Activated CD8-positive, alpha-beta memory T cell treated with anti-CD3 and anti-CD28 coated beads for 1 hour (primary cell): ENCODE measurements at places on chromosomes 3 and 15.
A peak's percentile ranks its signal among the peaks of the same experiment; 100 is the strongest.

DNA sequence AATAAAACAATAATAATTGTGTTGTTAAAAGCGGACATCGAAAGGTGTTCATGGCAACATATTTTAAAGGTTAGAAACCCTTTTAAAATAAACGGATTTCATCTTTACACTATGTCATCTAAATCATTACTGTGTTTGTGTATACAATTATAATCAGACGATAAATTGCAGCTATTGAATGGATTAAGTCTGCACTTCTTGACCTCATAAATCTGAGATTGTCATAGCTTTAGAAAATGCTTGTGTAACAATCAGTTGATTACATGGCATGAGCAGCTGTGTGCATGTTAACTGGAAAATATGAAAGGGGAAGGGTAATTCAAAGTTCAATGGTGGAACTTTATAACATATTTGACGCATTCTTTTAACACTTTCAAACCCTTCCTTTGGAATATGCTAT, 152.4 kb upstream of the MDFIC2 start:
- no peak for DNase-seq

DNA sequence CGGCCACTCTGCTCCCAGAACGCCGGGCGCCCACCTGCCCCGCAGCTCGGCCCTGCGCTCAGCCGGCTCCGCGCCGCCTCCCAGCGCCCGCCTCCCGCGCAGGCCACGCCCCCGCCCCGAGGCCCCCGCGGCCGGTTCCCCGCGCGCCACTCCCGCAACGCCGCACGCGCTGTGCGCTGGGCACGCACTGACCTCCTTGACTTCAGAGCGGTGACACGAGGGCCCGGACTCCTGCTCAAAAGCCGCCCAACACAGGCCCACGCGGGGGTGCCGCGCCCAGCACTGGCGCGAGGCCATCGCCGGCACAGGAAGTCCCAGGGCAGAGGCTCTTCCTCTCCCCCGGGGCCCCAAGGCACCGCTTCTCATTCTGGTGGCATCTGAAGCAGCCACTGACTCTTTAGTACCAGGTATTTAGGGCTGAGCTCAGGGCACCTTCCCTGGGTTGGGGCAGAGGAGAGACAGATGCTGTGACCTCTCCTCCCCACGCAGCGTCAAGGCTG, 12.4 kb downstream of the TNK2 start:
- DNase-seq = peak; percentile 56

GRCh38 chr3:194322678-194323211, 28.4 kb downstream of the CPN2 start:
- no peak for DNase-seq

GRCh38 chr3:101484805-101485620, 28.0 kb downstream of the SENP7 start:
- DNase-seq = no peak

DNA sequence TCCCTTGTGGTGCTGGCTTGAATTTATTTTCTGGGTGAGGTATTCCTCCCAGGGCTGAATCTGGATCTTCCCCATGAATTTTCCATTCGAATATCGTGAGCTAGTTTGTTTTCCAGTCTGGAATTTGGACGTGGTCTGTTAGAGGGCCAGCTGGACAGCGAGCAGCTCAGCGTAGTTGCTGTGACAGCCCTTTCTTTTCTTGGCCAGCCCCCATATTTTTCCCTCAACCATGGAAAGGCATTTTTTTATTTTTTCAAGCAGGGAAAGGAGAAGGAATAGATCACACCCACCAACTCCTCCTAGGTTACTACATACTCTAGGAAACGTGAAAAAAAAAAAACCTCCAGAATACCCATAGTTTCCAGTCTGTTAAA, 152.0 kb downstream of the KLHL25 start:
- DNase-seq = no peak

GRCh38 chr15:66706225-66706732, 4.2 kb downstream of the SMAD6 start:
- no peak for DNase-seq

DNA sequence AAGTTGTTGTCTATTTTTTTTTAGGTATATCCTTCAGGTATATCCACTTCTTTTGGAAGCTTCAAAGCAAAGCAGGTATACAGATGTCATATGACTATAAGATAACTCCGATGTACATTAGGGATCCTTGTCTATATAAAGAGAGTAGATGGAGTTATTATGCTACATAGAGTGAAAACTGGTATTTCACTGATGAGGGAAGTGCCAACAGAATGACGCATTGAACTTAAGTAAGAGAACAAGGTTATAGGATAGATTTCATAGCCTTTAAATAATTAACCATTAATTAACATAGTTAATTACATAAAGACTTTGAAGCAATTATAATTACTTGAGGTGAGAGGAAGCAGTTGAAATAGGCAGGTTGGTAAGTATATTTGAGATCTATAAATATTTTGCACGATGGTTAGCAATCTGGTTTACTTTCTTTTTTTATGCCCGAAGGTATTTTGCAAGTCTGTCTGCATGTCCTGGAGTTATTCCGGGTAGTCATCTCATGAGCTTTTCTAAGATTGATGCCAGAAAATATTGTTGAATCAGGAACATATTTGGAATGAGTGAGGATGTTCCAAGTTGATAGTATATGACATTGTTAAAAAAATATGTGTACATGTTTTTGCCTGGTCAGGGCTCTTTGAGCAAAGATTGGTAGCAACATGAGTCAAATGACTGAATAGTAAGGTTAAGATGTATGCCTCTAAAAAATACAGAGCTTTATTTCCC, 299.5 kb upstream of the KCNMB2 start:
- no peak for DNase-seq

DNA sequence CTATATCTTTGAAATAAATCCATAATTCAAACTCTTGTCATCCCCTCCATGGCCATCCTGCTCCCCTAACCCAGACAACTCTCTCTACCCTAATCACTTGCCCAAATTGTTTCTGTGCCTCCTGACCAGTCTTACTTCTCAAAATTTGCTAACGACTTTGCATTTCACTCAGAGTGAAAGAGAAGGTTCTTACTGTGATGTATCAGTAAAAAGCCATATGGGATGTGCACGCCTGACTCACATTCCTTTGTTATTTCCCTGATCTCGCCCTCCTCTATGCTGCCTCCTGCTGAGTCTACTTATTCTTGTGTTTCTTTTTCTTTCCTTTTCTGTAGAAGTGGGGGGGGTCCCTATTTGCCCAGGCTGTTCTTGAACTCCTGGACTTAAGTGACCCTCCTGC, 487.2 kb upstream of the FRG2C start:
- DNase-seq = no peak

DNA sequence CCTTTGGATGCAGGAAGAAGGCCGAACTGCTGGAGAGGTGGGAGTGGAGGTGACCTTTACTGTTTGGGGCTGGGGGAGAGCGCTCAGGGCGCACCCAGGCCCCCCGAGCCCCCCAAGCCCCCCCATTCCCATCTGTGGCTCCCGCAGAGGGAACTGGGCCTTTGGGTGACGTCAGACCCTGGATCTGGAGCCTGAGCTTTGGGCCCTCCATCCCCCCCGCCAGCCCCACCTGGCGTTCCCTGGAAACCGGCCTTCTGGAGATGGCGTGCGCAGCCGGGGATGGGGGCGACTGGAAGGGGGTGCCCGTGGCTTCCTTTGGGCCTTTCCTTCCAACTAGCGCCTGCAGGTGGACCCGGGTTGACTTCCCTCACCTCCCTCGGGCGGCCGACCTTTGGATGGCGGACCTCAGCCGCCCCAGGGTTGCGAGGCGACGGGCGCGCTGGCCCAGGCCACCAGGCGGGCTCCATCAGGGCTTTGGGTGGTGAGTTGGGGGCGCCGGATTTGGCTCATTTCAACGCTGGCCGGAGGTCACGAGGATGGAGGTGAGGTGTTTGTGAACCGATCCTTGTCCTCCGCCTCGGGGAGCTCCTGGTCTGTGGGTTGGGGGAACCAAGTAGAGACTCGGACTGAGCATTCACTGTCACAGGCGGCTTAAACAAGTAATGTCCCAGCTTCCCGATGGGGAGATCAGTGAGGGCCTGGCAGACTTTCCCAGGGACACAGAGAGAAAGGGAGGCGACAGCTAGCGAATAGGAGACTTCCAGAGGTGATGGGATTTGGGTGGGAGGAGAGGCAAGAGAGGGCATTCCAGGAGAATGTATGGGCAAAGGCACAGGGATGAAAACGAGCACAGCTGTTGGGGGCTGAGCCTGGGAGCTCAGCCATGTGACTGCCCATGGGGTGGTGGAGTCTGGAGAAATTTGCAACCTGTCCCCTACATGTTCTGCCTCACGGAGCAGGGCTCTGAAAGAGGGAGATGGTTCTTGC, 709 bp downstream of the SCAMP5 start:
- DNase-seq = no peak

DNA sequence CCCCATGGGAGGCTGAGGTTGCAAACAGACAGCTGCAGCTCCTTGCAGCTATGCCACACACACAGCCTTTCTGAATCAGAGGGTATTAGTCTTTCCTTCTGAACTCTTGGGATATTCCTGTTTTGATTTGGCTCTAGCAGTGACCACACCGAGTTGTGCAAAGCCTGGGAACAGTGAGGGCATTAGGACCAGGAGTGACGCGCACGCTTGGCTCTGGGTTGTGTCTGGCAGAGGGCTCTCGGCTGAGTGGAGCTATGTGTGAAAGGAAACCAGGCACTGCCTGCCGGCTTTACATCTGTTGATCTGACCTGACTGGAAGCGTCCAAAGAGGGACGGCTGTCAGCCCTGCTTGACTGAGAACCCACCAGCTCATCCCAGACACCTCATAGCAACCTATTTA, at the start of gene GALNT15:
Gene GALNT15 (plus strand): TSS at position 292 of the 400 bp plus-strand sequence. CDS start 472 bp downstream, outside the sequence.
- no peak for DNase-seq

- no peak for DNase-seq
Observed at GRCh38 chr3:73036694-73037591, 24.5 kb upstream of the EBLN2 start.

DNA sequence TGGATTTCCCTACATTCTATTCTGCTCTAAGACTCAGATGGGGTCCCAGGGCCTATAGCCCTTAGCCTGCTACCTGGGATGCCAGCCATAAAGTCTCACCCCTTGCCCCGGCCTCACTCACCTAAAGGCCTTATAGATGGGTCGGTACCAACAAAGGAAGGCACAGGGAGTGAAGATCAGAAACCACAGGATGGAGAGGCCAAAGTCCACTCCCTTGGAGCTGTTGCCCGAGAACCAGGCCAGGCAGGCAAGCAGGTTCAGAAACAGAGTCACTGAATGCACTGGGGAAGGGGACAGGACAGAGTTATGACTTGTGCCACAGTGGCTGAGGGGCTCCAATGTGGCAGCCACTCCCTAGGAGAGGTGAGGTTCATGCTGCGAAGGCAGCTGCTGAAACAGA, 7.4 kb upstream of the ULK3 start:
- DNase-seq = no peak

DNA sequence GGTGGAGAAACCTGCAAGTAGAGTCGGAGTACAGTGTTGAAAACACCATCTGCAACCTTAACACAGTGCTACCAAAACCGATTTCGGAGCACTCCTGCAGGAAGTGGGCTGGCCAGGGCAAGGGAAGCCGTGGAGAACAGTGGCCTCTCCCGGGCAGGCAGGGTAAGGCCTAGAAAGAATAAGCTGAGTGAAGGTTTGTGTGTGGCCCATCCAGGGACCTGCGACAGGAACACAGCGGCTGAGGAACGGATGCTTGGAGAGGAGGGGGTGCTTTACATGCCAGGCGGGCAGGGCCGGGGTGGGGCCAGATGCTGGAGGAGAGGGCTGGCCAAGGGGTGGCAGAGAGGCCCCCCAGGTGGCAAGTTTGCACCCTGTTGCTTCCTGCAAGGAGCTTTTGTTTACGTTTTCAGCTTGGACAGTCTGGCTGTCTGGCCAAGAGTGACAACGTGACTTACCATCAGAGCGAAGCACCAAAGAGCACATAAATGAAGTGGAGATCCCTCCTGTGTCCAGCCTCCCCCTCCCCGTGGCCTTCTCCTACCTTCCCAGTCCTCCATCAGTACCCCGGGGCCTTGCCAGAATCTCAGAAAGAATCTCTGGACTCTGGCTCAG, 156.5 kb downstream of the PGPEP1L start:
- DNase-seq = peak; percentile 37

DNA sequence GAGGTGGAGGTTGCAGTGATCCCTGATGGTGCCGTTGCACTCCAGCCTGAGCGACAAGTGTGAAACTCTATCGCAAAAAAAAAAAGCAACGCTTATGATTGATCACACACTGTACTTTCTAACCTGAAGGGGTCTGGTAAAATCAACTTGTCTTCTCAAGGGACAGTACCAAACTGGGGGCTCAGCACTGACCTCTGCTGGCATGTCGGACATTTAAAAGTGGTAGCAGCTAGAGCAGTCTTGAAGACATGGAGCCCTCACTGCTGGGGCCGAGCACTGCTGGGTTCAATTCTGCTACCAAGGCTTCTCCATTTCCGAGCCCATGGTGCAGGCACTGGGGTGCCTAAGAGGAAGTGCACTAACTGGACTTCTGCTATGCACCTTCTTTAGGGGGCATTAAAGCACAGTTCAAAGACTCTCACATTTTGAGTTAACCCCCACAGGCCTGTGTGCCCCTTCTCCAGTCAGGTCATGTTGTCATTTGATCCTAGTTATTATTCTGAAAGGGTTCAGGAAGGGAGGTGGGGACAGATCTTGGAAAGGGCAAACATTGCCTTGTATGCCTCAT, 26.4 kb upstream of the LAMP3 start:
- DNase-seq = peak; percentile 10

DNA sequence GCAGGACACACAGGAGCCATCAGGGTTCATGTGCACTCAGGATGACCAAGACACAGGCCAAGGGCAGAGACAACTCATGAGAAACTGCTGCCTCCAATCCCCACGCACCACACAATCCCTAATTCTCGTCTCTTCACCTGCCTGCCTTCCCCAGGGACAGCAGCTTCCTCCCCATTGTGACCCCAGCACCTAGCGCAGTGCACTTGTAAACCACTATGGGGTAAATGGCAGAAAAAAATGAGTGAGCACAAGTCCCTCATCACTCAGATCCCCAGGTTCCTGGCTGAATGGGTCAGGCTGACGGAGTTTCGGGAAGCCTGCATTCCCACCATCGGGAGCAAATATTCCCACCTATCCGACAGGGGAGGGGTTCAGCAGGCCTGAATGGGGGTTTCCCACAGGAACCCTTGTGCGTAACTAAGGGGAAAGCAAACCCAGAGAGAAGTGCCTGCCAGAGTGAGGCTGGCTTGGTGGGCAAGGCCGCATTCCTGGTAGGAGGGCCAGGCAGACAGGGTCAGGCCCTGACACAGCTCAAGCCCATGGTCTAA, 18.8 kb downstream of the PLXNB1 start:
- DNase-seq = no peak

GRCh38 chr3:47260605-47261004, 22.0 kb downstream of the KIF9 start:
- DNase-seq = no peak

DNA sequence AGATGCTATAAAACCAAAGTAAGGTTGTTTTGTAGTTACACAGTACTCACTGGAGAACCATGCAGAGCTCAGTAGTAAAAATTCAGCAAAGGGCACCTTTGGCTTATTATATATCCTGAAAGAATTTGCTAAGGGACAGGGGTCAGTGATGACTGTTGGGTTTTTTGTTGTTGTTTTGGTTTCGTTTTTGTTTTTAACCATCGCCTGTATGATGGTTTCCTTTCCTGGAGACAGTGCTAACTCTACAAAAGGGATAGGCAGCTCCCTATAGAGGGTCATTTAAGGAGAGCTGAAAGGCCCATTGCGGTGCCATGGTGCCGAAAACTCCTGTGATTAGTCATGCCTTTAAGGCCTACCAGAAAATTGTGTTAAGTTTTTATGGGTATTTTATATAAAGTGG, 118.2 kb upstream of the GOLIM4 start:
- no peak for DNase-seq
